ENCODE measurements at places on chromosomes 12 and 14.

DNA sequence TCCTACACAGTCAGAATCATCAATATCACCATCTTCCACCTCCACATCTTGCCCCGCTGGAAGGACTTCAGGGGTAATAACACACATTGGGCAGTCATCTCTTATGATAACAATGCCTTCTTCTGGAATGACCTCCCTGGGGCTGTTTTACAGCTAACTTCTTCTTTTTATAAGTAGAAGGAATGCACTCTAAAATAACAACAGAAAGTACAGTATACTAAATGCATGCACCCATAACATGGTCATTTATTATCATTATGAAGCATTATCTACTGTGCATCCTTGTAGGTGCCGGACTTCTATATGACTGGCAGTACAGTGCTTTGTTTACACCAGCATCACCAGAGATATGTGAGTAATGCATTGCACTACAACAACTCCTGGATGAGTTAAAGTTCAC is 19.0 kb upstream of the NUAK1 start:
- peak; percentile 46 for DNase-seq

GRCh38 chr14:64580467-64580866 is 30.7 kb downstream of the PPP1R36 start:
- no peak for DNase-seq

DNA sequence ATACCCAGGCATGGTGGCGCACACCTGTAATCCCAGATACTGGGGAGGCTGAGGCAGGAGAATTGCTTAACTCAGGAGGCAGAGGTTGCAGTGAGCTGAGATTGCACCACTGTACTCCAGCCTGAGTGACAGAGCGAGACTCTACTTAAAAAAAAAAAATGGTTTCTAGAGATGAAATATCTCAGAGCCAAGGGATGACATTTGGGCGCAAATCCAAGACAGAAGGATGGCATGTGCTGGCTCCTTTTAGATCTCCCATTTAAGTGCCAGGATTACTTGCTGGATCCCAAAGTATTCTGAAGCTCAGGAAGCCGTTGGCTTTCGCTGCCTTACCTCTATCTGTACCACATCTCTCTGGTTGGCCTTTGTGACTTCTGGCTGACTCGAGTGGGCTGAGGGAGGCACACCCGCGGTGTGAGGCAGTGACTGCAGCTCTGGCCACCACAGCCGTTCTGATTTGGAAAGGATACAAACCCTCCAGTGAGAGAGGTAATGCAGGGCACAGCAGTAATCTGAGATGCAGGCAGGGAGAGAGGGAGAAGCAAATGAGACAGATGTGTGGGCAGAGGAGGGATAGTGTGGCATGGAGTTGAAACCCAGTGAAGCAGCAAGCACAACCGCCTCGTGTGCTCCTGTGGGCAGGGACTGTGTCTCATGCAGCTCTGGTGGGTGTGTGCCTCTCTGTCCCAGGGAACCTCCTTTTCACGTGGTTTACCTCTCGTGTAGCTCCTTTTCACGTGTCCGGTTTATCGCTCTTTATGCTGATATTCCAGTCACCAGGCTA is 4.9 kb downstream of the B4GALNT3 start:
- DNase-seq, result no peak

GRCh38 chr12:2225696-2226095 is 172.9 kb downstream of the CACNA1C start:
- DNase-seq, result peak; percentile 73

GRCh38 chr12:124764451-124764850 is 99.2 kb downstream of the SCARB1 start:
- peak; percentile 83 for DNase-seq

GRCh38 chr14:44941591-44941990 is 20.2 kb downstream of the KLHL28 start:
- peak; percentile 45 for DNase-seq
